ENCODE measurements at places on chromosomes 1 and 21.

- no peak for DNase-seq
Measured at GRCh38 chr1:20511518-20512428, 3.8 kb upstream of the MUL1 start.

- DNase-seq = no peak
Measured at GRCh38 chr1:30200161-30200560, 523.2 kb downstream of the MATN1 start.

DNA sequence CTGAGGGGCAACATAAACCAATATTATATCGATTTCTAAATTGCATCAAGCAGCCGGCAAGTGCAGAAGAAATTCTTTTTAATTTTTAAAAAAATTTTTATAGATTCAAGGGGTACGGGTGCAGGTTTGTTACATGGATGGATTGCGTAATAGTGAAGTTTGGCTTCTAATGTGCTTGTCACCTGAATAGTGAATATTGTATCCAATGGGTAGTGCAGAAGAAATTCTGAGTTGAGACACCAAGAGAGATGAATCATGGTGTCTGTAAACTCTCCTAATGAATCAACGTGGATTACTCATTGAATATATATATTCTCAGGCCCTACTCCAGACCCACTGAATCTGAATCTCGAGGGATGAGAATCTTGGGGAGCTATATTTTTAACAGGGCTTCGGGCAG, 253.7 kb upstream of the FOXD3 start:
- no peak for DNase-seq

- DNase-seq = no peak
Measured at GRCh38 chr1:84434801-84435549, 36.7 kb downstream of the DNASE2B start.

- peak; percentile 54 for DNase-seq
Measured at GRCh38 chr1:235329139-235329902, 951 bp downstream of the GGPS1 start.

- DNase-seq = no peak
Measured at GRCh38 chr1:8874230-8875201, 4.0 kb downstream of the ENO1 start.

- no peak for DNase-seq
Measured at GRCh38 chr1:111242805-111243523, 15.5 kb downstream of the CHI3L2 start.

DNA sequence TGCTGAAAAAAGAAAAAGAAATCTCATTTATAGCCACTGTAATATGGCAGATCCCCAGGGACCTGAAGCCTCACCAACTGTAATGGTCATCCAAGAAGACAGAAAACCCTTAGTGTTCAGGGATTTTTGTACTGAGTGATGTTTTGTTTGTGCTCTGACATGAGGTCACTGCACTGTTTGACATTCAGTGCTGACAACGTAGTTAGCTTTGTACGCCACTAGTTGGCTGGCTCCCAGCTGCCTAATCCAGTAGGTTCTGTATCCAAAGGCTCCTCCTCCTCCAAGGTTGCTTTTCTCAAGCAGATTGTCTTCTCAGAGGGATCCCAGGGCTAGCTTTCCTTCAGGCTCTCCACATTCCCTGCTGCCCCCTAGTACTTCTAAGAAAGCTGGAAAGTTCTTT, 9.5 kb upstream of the YRDC start:
- no peak for DNase-seq

DNA sequence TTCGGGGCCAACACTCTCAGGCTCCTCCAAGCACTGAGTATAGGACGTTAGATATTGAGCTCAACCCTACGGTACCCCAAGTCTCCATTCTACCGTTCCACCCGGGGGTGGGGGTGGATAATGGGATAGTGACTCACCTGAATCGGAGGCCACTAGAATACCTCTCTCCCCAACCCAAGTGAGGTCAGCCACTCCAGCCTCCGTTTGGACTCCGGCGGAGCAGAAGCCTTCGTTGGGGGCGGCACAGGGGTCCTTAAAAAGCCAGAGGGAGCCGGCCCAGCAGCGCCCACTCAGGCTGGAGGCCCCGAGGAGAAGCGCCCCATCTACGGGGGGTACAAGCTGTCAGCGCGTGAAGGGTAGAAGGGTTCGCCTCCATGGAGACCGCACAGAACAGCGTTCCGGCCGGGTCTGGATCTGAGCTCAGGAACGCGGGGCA, 556 bp downstream of the WDR77 start:
- no peak for DNase-seq

GRCh38 chr1:167225920-167226319, 5.2 kb downstream of the POU2F1 start:
- no peak for DNase-seq

GRCh38 chr1:218880484-218881060, 293.1 kb upstream of the LYPLAL1 start:
- DNase-seq = no peak

DNA sequence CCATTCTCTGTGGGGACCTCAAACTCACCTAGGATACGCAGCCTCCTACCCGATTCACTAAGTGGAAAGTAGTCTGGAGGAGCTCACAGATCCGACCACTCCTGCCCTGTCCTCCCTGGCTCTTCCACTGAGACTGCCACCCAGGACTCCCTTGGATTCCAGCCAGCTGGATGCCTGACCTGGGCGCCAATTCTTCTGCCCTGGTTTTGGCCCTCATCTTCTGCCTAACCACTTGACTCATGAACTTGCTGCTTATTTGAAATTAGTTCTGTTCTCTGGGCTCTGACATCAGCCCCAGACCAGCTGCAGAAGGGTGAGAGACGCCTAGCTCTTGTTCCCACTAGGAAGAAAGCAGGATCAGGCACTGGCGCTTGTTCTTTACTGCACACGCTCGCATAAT, 48.9 kb downstream of the SLC35D1 start:
- DNase-seq = no peak

DNA sequence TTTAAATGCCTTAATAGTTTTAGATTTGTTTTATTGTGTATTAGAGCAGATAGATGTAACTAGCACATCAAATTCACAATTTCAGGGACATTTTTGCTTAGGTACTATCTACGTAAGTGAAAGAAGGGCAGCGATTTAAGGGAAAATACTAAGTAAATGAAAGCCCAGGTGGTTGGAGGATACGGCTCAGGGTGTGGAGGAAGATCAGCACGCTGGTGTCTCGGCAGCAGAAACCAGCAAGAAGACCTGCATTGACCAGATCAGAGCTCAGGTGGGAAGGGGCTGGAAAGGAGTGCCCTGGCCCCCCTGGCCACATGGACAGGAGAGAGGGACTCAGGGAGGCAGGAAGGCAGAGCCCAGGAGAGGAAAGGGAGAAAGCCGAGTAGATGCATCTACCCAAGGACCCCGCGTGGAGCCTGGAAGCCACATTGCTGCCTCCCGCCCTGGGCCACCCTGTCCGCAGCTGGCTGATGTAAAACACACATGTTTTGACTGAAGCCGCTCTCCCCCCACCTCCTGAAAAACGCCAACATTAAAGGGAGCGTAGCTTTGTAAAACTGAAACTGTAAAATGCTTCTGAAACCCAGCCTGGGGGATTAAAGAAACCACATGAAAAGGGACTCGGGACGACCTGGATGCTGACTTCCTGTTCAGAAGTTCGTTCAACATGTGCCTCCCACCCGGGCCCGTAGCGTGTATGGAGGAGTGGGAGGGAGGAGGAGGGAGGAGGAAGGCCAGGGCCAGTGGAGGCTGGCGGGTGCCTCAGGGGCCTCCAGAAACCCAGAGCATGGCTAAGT, 72.6 kb upstream of the TARDBP start:
- no peak for DNase-seq

DNA sequence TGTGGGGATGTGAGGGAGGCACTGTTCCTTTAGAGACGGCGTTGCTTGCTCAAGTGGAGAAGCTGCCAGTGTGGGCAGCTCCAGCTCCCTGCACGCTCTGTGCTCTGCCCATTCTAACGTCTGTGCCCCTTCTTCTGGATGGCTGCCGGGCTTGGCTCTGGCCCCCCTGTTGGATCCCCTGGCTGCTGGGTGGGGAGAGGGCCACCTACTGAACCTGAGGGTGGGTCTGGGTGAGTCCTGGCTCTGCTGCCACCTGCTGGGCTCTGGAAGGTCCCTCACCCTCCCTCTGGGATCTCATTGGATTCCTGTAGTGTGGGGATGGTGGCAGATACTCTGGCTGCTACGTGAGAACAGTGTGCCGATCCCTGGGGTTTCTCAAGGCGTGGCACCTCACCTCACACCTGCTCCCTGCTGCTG, 5.0 kb downstream of the PFKL start:
- peak; percentile 56 for DNase-seq

- DNase-seq = no peak
Measured at GRCh38 chr1:208731981-208732821, 488.0 kb upstream of the PLXNA2 start.

DNA sequence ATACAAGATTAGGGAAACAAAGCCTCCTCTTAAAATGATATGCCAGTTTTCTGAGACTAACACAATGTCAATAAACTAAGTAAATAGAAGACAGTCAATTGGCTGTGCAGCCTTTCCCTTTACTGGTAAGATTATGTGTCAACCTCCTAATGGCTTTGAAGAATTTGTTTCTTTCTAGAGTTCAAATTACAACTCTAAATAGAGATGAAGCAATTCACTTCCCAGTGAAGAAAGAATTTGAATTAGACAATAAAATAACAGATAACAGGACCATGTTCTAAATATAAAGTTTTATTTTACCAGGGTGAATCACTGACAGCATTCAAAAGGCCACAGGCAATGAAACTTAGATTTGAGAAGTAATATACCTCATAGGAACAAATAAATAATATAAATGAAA, 680.3 kb downstream of the PLA2G4A start:
- DNase-seq = no peak

DNA sequence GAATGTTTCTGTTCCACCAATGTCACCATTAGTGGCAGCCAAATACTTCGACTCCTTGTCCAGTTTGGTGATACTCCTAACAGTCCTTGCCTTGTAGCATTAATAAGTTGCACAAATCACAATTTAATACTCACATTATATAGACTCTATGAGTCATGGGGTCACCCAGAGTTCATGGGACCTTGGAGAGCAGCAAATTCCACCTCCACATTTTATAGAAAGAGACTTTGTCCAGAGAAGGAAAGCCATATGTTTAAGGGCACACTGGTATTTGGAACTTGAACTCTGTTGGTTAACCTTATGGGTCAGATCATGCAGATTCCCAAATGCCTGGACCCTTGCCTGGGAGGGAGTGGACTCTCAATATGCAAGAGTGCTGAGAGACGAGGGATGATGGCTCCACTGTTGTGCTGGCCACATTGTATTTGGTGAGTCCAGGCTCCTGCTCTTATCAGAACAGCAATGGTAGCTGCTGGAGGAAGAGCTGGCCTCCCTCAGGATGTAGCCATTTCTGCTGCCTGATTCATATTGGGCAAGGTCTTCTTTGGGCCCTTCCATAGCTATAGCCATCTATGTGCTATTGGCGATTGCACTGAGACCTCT, 30.6 kb downstream of the DNAJC6 start:
- no peak for DNase-seq

DNA sequence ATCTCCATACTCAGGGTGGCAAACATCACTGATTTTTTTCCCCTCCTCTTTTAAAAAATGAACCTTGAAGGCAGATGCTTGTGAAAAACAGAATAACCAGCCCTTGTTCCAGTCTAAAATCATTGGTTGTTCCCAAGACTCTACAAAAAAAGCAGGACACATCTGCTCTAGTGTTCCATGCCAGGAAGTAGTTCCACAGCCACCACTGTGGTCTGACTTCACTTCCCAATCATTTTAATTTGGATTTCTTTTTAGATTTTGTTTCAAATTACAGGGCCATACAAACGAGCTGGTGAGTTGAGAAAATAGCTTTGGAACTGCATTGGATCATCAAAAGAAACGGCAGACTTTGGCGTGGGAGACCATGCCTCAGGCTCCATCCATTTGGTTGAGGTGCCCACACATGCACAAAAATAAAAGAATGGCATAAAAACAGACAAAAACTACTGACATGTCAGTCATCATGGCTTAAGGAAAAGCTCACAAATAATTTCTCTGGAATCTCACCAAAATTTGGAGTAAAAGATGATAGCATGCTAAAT, 210.0 kb downstream of the GABPA start:
- no peak for DNase-seq

- DNase-seq = no peak
Measured at GRCh38 chr1:27981145-27981544, 21.4 kb downstream of the XKR8 start.

DNA sequence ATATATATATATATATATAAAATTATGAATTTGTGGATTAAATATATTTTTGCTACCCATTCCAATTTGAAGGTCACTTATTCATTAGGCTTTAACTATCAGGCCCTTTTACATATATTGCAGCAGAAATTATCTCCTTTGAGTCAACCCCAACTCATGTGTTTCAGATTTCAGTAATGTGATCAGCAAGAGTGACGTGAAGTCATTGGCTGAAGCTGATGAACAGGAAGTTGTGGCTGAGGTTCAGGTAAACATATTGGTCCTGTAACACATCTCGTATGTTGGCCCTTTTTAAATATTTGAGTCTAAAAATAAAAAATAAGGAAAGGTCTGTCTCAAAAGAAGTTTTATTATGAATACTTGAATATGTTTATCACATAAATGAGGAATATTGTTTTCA, 8.5 kb downstream of the VPS45 start:
- no peak for DNase-seq

DNA sequence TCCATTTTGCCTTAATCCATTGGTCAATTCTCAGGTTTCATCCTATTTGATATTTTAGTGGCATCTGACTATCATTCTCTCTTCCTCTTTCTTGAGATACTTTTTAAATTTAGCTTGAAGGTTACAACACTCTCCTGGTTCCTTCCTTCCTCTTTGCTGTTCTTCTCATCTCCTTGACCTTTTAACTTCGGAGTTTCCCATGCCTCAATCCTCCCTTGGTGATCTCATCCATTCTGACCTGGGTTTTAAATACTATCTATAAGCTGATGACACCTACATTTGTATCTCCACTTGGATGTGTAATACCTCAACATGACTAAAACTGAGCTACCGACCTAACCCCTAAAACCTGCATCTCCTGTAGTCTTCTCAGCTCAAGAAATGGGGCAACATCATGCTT, 4.8 kb upstream of the ZNF687 start:
- DNase-seq = no peak

DNA sequence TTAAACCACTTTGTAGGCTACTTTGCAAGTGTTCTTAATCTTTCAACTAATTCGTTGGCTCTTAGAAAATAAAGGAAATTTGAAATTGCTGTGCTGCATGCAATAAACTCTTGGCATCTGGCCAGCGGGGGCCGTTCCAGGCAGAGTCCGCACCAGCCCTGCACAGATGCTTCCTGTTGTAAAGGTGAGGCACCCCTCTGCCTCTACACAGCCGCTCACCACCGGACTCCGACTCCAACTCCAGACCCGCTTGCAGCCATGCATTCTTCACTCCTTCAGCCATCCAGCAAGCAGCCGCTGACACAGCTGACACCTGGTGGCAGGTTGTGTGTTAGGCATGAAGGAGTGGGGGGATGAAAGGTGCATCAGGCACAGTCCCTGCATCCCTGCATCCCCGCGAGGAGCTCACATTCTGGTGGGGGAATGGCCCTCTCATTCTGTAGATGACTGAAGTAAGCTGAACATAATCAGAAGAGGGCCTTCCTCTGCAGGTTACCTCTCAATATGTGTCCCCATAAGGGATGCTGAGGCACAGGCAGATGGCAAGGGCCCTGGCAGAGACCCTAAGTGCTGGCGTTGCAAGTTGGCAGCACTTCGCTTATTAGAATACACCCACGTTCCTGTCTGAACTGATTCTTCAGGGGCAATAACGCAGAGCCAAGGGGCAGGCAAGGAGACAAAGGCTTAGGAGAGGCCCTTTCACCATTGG, 56.8 kb downstream of the GLIS1 start:
- no peak for DNase-seq

Data from liver (tissue), 10 donors.